ENCODE measurements at places on chromosomes 5 and 9.

DNA sequence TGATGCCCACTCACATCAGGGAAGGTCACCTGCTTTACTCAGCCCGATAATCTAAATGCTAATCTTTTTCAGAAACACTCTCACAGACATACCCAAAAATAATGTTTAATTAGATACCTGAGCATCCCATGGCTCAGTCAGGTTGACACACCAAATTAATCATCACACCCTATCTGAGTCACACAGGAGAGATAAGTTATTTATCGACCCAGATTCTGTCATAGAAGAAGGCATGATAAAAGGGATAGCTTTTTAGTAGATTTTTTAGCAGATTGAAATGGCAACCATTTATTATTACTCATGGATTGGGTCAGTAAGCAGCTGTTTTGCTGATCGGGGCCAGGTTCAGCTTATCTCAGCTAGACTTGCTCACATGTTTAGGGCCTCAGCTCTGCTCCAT, 97.8 kb upstream of the TYRP1 start:
- DNase-seq: no peak

DNA sequence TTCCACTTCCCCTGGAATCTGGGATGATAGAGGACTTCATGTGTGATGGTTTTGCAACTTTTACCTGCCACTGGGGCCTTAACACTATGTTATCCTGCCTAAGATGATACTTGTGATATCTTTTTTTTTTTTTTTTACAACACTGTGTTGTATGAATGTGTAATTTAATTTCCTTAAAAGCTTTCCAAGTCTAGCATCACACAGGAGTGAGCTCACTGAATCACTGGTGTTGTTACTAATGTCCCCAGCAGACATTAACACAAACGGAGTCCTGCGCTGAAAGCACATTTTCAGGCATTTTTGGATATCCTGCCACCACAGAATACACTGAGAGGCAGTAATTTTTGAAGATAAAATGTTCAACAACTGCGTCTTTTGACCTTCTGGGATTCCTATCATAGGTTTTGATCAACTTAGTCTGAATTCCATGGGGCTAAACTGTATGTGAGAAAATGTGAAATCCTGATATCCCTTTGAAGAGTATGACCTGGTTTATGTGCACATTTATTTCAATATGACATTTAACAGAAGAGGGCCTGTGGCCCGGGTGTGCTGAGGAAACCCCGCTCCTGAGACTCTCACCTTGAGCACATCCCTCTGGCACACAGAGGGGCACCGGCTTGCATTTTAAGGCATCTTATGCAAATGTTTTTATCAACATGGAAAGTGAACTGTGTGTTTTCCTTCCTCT, 118.0 kb downstream of the FSTL4 start:
- no peak for DNase-seq

- no peak for DNase-seq
Observed at GRCh38 chr5:147554261-147554817, 44.5 kb upstream of the DPYSL3 start.

GRCh38 chr9:133727277-133727875, 10.8 kb downstream of the SARDH start:
- DNase-seq: no peak

DNA sequence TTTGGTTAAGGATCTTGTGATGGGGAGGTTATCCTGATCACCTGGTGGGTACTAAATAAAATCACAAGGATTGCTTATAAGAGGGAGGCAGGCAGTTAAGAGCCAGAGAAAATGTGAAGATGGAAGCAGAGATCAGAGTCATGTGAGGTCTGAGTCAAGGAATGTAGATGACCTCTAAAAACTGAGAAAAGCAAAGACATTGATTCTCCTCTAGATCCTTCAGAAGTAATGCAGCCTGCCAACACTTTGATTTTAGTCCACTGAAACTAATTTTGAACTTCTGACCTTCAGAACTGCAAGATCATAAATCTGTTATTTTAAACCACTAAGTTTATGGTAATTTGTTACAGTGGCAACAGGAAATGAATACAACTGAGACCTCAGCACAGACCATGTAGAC, 499.0 kb downstream of the GADD45G start:
- no peak for DNase-seq

GRCh38 chr5:7714697-7715096, 136.2 kb downstream of the CFAP90 start:
- no peak for DNase-seq

DNA sequence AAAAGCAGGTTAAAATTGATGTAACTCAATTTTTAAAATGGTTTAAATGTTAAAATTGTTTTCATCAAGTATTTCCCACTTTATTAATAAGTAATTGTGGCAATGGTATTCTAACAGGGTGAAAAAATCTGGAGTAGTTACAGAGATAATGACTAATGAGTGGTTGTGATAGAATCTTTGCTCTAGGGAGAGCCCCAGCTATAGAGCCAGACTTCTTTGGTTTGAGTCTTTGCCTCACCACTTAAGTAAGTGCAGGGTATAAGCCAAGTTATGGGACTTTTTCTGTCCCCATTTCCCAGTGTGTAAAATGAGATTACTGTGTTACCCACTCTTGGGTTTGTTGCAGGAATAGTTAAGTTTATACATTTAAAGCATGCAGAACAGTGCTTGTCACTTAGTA, 158.1 kb downstream of the FER start:
- DNase-seq: no peak

DNA sequence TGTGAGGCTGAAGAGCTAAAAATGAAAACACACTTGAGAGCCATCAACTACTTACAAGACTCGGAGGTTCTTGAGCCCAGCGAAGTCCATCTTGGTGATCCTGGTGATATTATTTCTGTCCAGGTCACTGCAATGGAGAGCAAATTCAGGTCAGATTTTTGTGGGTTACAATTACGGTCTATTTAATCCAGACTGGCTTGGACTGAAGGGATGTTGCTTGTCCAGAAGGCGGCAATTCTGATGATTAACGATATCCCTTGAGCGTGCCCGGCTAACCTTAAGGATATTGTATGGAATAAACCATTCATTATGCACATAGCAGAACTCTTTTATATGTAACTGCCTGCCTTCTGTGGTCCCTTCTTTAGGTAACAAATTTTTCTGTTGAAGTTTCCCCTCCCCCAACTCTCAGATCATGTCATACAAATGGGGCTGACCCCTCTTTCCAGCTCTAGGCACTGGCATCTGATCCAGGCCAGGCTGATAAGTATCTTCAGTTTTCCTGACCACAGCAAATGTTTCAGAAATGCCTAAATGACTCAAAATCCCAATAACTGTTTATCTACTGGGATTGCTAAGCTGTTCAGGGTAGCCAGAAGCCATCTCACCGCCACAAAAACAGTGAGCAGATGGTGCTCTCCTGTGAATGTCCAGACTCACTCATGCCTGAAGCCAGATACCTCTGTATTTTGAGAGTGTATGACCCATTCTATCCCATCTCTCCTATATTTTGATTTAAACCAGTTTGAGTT, 49.4 kb downstream of the SLIT3 start:
- DNase-seq: no peak

DNA sequence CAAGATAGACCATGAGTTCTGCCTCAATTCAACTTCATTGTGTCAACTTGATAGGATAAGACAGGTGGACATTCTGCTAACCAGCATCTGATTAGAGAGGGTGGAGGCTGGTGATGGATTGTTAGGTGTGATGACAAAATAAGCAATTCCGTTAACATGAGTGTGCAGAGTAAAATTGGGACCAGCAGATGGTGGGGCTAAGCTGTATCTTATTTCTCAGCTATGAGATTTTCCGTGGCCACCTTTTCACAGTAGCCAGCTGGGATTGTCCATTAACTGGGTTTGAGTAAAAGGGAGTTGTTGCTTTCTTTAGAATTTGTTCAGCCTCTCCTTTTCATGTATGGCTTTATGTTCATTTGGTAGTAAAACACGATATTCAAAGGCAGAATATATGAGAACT, 28.8 kb upstream of the TAL2 start:
- DNase-seq: no peak

DNA sequence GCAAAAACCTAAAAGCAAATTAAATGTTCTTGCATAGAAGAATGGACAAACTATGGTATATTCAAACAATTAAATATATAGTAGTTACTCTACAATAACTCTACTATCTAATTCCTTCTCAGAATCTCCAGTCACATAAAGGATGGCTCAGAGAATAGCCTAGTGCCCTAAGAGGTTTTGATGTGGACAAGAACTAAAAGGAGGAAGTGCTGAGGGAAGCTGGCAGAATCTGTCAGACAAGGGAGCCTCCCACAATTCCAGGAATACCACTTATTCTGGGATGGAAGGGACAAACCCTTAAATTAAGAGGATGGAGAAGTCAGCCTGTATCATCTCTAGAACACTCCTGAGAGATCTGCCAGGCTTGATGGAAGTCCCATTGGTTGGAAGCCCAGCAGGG, 30.4 kb downstream of the TNFSF8 start:
- DNase-seq: no peak

DNA sequence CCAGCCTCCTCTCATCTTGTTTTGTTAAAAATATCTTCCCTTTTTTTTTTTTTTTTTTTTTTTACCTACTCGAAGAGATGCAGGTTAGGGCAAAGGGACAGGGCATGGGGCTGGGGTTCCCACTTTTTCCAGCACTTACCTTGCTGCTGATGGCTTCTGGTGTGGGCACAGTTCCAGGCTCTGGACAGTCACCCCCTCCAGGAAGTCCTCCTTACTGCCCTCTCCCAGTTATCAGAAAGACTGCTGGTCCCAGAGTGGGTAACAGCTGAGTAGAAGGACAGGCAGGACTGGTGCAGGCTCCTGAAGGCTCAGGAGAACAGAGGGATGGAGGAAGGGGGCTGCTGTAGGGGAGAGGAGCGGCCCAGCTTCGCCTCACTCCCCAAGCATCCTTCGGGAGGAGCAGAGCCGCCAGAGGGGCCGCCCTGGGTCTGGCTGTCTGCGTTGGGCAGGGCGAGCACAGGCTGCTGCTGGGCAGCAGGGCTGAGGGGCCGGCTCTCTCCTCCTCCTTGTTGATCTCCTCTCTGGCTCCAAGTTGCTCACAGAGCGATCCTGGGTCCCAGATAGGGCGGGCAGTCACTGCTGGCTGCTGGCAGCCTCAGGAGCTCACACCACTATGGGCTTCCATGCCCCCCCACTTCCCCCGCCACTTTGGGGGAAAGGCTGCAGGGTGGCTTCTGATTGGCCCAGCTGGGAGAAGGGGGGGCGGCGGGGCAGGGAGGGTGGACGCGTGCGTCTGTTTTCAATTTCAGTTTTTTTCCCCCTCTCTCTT, at the start of gene PDGFRB:
Gene PDGFRB (minus strand): TSS at position 588 of the 769 bp plus-strand sequence. CDS start 18,798 bp downstream, outside the sequence.
- no peak for DNase-seq

GRCh38 chr5:71778678-71779276, 59.7 kb downstream of the CARTPT start:
- DNase-seq: no peak

DNA sequence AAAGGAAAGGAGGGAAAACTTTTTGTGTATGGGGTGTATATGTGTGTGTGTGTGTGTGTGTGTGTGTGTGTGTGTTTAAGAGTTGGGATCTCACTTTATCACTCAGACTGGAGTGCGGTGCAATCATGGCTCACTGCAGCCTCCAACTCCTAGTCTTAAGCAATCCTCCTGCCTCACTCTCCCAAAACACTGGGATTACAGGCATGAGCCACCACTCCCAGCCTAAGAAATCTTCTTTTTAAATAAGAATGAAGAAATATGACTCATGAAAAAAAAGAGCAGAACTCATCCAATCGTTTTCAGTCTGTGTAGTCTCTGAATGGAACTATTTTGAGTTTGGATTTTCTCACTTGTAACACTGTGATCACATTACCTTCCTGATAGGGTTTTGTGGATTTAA, 601.5 kb downstream of the ACTL7B start:
- no peak for DNase-seq

- DNase-seq: no peak
Observed at GRCh38 chr5:90550963-90551362, 7.6 kb upstream of the ADGRV1 start.

- DNase-seq: no peak
Observed at GRCh38 chr9:101677861-101678260, 60.6 kb downstream of the GRIN3A start.

GRCh38 chr9:76018235-76018634, 127.8 kb downstream of the PCSK5 start:
- DNase-seq: no peak

GRCh38 chr5:5828619-5829018, 406.1 kb downstream of the ICE1 start:
- no peak for DNase-seq
